ENCODE measurements at places on chromosomes 5 and 9.
A peak's percentile ranks its signal among the peaks of the same experiment; 100 is the strongest.

DNA sequence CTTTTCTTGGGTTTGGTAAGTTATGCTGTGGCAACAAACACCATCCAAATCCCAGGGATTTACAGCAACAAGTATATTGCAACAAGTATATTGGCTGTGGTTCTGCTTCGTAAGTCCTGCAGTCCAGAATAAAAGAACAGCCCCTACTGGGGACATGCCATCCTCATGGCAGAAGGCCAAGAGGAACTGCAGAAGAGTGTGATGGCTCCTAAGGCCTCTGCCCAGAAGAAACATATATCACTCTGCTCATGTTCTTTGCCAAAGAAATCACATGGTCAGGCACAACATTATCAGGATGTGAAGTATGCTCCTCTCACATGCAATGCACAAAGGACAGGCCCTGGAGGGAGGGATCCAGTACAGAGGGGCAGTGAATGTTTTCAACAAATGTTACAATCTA lies 159.6 kb upstream of the TAS2R1 start:
- no peak for DNase-seq

GRCh38 chr9:106981396-106982287 lies 118.7 kb downstream of the ZNF462 start:
- DNase-seq, result no peak

DNA sequence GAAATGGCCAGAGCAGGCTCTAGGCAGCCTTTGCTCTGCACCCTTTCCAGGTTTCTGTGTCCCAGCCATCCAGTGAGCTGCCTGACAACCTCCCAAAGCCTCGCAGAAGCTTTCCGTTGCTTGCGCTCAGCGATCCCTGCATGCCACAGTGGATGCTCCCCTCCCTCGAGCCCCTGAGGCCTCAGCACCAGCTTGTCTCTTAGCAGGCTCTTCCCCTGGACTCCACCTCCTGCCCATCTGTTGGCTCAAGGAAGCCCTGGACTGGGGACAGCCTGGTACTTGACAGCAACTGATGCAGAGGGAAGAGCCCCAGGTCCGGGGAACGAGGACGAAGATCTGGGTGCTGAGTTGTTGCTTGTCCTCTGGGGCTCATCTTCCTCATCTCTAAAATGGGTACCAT lies 23.2 kb downstream of the TSPAN17 start:
- DNase-seq, result no peak

GRCh38 chr9:105355781-105356180 lies 92.1 kb upstream of the FSD1L start:
- no peak for DNase-seq

- DNase-seq, result no peak
These were observed 63.1 kb upstream of the CD180 start for GRCh38 chr5:67259548-67260215.

DNA sequence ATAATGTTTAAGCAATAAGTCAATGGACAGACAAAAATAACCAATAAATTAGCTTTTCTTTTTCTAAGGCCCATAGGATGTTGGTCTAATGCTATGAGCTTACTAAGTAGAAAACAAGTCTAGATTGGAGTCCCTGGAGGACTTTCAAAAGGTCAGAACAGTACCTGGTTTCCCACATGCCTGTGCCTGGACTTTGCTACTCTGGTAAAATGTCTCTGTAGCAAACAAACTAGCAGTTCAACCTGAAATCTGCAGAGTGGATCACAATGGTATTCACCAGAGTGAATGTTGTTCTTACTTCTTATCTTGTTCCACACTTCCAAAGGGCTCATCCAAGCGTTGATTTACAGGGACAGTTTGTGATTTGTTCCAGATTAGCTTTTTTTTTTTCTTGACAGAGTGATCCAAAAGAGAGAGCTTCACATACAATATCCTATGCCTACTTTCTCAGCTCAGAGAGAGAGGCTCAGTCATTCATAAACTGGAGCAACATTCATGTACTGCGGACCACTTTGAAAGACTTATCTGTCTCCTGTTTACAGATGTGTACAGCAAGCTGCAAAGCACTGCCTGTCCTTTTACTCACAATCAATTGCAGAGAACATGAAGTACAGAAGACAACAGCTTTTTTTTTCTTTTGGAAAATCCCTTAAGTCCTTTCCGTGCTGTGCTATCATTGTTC lies 466.1 kb downstream of the SPATA31D1 start:
- DNase-seq, result no peak

GRCh38 chr5:7855611-7856010 lies 4.7 kb upstream of the CFAP90 start:
- no peak for DNase-seq

DNA sequence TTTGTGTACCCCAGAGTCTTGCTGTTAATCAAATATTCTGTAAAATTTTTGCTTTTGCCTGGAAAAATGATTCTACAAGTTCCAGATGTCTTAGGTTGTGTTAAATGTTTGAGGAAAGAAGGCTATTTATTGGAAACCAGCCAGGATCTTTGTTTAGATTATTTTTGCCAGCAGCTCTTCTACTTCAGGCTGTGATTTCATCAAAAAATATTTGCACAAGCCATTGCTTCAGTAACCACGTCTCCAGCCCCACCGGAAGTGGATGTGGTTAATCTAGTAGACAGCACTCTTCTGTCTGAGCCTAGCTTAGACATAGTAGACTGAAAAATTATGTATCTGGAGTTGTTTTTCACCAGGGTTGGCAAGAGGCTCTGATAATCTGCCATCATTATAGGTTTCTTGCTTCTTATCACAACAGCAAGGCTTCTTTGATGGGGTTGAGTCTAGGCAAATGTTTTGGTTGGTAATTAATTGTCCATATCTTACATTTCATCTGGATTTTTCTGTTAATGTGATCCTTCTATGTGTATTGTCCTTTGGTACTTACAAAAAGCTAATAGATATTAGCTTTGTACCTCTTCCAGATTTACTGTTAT lies 17.1 kb downstream of the KCTD16 start:
- peak; percentile 17 for DNase-seq

- DNase-seq, result no peak
These were observed 57.7 kb upstream of the CPEB4 start for GRCh38 chr5:173830421-173830820.

GRCh38 chr9:35385042-35385441 lies 104.9 kb upstream of the RUSC2 start:
- DNase-seq, result no peak

GRCh38 chr9:95584176-95584575 lies 67.4 kb upstream of the PTCH1 start:
- DNase-seq, result no peak

GRCh38 chr5:156591631-156592030 lies 258.5 kb upstream of the PPP1R2B start:
- no peak for DNase-seq

Data from NCI-H510A treated with DMSO at 0.1 percent for 48 hours (cell line).